Activated CD4-positive, alpha-beta T cell treated with anti-CD3 and anti-CD28 coated beads, Interleukin-2, amount 50 U/mL, for 48 hours (primary cell): ENCODE measurements at places on chromosomes 16 and 17.
A peak's percentile ranks its signal among the peaks of the same experiment; 100 is the strongest.

GRCh38 chr16:53704445-53704813, 473 bp downstream of the FTO start:
- no peak for DNase-seq

GRCh38 chr17:5297245-5297644, 15.2 kb downstream of the RABEP1 start:
- no peak for DNase-seq

GRCh38 chr16:67406111-67406971, 9.9 kb downstream of the ZDHHC1 start:
- DNase-seq, result no peak

DNA sequence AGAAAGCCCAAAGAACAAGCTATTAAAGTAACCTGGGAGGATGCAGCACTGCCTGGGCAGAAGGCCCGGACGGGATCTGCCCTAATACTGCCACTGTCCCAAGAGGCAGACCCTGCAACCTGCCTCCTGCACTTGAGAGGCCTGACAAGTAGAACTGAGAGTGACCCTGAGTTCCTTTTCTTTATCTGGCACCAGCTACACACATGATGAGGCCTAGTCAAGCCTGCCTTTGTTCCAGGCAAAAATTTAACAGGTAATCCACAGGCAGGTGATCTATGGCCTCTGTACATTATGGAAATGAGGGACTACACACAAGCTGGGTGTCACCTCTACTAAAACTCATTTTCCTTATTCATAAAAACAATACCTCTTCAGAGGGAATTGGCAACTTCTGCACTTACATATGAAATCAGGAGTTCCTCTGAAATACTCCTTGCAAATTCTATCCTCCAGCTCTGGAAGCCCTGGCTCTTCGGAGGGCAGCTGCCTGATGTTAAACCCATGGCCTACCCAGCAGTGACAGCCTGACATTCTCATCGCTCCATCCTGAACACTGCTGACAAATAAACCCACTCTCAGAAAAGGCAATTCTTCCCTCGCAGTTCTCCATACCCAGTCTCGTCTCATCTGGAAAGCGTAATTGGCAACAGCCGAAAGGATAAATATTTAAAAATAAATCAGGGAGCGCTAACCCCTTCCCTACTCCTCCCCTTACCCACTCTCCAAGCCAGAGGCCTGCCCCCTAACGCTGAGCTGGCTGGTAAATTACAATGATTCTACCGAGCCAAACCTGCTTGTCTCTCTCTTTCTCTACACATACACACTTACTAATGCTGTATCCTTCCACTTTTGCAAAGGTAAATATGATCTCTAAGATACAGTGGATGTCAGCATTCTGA, 2.5 kb upstream of the ZFHX3 start:
- no peak for DNase-seq

GRCh38 chr17:48162946-48163506, 55.5 kb downstream of the SNX11 start:
- DNase-seq, result no peak

DNA sequence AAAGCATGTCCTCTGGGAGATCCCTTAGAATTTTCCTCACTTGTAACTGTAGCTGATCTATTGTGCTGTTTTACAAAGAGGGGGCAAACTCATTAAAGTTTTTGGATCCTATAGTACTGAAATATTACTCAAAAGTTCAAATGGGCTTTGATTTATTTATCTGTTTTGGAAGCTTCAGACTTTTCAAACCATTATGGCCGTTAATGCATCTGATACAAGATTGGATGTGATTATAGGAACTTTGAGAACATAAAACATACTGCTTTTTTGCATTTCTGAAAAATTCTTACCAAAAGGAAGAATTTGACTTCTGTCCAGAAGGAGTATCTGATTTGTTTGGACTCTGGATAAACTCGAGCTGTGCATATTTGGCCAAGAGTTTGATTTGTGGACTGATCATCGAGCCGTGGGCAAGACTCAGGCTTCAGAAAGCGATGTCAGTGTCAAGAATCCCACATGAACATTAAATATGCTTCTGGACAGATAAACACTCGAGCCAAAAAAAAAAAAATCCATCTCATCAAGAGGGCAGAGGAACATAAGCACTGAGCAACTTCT, 8.2 kb upstream of the MARCHF10 start:
- DNase-seq, result no peak

DNA sequence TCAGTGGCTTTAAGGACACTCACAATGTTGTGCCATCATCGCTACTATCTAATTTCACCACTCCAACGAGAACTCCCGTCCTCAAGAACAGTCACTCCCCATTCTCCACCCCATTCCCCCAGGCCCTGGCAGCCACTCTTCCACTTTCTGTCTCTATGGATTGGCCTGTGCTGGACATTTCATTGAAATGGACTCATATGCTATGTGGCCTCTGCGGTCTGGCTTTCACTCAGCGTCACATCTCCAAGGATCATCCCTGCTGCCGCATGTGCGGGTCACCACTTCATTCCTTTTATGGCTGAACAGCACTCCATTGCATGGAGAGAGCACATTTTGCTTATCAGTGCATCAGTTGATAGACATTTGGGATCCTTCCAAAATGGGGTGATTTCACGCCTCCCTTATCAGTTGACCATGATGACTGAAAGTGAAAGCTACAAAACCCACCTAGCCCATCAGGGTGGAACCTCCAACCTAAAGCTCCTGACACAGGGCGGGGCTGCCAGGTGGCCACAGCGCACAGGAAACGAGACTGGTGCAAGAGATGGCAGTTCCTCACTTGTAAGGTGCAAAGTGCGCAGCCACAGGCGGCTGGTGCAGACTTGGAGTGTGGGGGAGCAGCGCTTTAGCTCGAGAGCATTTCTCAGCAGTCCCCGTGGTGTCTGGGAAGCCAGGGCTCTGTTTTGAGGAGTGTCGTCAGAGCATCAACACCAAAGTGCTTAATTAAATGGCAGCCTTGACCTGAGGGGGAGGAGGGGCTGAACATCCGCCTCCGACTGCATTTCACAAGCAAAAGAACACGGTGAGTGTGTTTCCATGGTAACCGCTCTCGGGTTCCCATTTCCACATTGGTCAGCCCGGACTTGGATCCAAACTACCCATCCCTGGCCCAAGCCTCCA, 23.8 kb downstream of the COTL1 start:
- peak; percentile 68 for DNase-seq

- DNase-seq, result no peak
These were observed 6.0 kb downstream of the SNN start for GRCh38 chr16:11674001-11674817.

DNA sequence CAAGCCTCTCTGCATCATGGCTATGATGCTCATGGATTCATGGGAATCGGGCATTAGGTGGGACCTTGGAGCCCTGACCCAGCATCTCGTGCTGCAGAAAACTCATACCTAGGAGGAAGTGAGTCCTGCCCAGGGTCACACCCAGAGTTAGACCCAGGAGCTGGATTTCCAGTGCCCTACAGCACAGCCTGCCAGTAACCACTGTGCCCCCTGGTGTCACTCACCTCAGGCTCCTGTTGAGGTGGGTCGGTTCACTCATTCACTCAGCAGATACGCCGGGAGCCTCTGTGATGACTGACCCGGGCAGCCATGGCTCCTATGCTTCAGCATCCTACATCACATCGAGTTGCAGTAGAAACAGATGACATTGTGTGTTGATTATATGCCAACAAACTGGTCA, 143.4 kb downstream of the MSI2 start:
- DNase-seq, result no peak
